ENCODE measurements at places on chromosomes 2 and 18. TPM values are rescaled to one million over a fixed set of nuclear protein-coding genes. Genes with fewer than 3 reads are reported as not detected.

The CXCR4 gene
- total RNA-seq: 3.6 TPM

The INSIG2 gene
- 12.0 TPM for total RNA-seq

The CLIP4 gene
- 31.4 TPM for total RNA-seq

The SH2D6 gene
- not detected for total RNA-seq

The RGPD3 gene
- not detected for total RNA-seq

The DBI gene
- 315 TPM for total RNA-seq

The FBXO15 gene
- total RNA-seq: not detected

The DTNA gene
- total RNA-seq: 140 TPM

The CYP27C1 gene
- 0.10 TPM for total RNA-seq

The CD8B2 gene
- total RNA-seq: not detected

The TSPYL6 gene
- not detected for total RNA-seq
